ENCODE measurements at places on chromosomes 11 and 22.

- no peak for DNase-seq
Observed at GRCh38 chr11:86158704-86159580, 85.6 kb upstream of the EED start.

GRCh38 chr11:16774936-16775613 is 36.6 kb downstream of the C11orf58 start:
- no peak for DNase-seq

GRCh38 chr22:27947448-27947847 is 28.4 kb upstream of the PITPNB start:
- DNase-seq: no peak

DNA sequence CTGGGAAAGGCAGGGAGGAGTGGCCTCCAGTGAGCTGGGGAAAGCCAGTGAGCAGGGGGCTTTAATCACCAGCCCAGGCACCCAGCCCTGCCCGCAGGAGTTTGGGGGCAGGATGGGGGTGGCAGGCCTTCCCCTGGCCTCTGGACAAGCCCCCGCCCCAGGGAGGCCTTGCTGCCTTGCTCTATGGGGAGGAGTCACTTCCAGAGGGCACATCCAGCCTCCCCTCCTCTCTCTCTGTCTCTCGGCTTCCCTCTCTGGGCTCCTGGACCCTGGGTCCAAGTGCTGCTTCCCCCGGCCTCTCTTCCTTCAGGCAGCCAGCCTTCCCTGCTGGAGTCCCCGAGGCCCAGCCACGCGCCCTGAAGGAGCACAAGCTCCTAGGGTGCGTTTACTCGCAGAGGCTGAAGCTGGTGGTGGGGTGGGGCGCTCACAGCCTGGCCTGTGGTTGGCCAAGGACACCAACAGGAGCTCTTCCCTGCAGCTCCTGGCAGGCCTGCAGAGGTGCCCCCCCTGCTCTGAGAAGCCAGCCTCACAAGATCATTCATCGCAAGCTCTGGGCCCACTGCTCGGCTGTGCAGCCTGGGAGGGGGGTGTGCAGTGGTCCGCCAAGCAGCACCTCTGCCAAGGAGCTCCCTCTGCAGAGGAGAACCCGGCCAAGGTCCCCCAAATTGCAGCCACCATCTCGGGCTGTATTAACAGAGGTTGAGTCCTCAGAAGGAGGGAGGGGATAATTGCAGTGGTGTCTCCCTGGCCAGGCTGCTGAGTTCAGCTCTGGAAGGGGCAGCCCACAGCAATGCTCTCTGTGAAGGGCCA is 25.4 kb downstream of the OSBPL5 start:
- no peak for DNase-seq

GRCh38 chr22:45335854-45336522 is 26.3 kb downstream of the FAM118A start:
- DNase-seq: no peak

DNA sequence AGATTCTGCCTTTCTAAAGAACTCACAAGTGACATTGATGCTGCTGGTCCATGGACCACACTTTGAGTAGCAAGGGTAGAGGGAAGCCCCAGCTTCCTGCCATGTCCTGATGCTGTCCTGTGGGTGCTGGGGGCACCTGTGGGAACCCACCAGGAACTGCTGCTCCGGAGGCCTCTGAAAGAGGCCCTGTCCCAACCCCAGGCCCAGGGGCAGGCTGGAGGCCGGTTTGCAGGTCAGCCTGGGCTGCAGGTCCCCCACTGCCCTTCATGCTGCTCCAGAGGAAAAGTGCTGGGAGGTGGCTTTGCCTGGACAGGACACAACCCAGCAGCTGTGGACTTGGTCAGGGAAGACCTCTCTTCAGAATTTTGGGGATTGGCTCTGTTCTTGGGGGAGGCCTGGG is 44.8 kb upstream of the SLC22A12 start:
- DNase-seq: no peak

DNA sequence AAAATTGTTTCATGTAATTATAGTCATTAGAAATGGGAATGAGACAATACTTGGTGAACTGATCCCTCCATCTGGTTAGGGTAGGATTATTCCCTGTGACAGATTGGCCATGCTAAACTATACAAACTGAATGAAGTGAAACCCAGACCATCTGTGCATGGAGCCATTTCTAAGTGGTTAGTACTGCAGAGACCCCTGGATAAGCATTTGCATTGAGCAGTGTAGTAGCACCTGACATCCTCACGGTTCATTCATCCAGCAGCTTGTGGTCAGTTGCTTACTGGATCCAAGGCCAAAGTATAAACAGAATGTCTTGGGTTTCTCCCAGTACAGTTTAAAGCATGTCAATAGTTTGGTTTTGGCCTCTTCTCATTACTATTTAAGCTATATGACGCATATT is 93.8 kb upstream of the ARHGAP42 start:
- DNase-seq: no peak

DNA sequence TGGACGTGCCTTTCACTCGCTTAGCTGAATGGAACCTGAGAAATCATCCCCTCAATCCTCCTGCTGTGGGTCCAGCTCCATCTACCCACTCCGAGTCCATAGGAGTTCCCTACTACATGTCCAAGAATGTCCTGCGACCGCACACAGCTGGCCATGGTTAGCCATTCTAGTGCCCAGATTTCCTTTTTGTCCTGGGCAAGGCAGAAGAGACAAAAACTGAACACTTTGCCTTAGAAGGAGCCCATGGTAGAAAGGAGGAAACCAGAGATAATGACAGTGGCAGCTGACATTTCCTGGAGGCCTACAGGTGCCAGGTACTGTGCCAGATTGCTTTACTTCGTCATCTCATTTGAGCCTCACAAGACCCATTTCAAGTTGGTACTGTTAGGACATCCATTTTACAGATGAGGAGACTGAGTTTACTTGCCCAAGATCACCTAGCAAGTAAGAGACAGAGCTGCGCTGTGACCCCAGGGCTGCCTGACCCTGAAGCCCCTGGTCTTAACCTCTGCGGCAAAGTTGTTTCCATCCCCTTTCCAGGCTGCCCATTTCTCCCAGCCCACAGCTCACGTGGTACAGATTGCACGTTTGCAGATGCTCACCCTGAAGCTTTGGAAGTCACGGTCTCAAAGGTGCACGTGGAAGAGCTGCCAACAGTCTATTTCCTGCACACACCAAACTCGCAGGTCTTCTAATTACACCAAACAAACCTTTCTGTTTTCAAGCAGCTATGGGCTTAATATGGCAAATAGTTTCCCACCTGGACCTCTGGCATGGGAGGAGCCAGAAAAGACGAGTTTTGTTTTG is 112.7 kb downstream of the ZBTB16 start:
- no peak for DNase-seq

DNA sequence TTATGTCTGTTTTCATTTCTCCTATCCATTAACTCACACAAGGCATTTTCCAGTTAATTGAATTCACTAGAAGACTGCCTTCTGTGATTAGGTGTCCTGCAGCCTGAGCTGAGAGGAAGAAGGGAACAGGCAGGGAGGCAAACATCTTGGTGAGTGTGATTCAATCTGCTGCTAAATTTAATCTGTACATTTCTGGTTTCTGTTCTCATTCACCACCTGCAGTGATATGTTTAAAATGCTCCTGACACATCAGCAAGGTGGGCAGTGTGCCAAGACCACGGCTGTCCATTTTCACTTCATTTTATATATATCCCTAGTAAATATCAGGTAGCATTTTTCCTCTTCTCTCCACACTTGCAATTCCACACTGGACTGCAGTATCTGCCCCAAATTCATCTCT is 416.5 kb downstream of the TMEM135 start:
- no peak for DNase-seq

GRCh38 chr11:6545917-6546605 is 49.0 kb downstream of the DNHD1 start:
- DNase-seq: no peak

- DNase-seq: no peak
Observed at GRCh38 chr22:50085211-50085972, at the start of gene MLC1. TSS of gene MLC1 (minus strand) at chr22:50085426. CDS start at chr22:50084902, 524 bp downstream.

DNA sequence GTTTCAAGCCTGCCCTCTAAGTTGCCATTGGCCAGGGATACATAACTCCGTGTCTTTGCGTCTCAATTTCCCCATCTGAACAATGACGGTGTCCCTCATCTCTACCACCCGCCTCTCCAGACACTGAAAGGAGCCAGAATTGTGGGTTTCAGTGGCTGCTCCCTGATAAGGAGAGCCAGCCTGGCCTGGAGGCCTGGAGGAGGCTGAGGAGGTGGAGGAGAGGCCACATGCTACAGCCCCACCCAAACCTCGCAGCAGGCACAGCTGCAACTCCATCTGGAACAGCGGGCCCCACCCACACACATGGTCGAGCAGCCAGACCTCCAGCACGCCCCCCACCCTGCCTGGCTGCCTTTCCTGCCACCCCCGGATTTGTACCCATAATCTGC is 34.4 kb upstream of the CD82 start:
- DNase-seq: no peak

DNA sequence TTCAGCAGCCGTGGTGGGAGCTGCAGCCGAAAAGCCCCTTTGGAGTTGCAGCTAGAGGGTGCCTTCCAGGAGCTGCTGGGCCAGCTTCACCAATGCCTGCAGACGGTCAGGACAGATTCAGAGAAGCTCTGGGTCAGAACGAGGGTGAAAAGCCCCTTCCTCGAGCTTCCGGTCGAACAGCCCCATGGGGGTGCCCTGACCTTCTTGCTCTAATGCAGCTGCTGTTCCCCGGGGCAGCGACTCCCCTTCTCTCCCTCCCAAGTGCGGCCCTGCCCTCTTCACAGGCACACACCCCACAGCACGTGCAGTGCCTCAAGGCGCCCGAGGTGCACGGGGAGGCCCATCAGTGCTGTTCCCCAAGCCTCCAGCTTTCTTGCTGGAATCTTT is 9.6 kb upstream of the IFITM3 start:
- no peak for DNase-seq

DNA sequence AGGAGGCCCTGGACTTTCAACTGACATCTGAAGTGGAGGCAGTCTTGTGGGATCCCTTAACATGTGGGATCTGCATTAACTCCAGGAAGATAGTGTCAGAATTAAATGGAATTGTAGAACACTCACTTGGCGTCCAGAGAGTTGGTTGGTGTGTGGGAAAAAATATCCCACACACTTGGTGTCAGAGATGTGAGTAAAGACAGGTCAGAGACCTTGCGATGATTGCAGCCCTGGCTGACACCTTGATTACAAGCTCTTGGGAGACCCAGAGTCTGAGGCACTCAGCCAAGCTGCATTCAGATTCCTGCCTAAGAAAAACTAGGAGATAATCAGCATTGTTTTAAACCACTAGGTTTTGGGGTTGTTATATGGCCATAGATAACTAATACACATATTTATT is 7.2 kb upstream of the TPCN2 start:
- DNase-seq: no peak

DNA sequence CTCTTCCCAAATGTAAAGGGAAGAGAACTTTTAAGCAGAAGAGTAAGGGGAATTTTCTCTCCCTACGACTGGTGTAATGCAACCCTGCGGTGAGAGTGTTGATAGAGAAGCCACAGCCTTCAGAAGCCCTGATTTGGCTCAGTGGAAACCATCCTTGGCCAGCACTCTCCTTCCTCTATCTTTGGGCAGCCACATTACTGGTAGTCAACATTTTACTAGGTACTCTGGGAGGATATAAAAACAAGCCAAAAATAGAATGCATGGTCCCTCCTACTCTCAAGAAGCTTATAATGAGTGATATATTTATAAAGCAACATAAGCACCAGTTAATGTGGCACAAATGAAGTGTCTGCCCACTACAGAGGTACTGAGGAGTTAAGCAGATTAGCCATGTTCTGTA is 201.8 kb upstream of the NCAM1 start:
- DNase-seq: no peak

DNA sequence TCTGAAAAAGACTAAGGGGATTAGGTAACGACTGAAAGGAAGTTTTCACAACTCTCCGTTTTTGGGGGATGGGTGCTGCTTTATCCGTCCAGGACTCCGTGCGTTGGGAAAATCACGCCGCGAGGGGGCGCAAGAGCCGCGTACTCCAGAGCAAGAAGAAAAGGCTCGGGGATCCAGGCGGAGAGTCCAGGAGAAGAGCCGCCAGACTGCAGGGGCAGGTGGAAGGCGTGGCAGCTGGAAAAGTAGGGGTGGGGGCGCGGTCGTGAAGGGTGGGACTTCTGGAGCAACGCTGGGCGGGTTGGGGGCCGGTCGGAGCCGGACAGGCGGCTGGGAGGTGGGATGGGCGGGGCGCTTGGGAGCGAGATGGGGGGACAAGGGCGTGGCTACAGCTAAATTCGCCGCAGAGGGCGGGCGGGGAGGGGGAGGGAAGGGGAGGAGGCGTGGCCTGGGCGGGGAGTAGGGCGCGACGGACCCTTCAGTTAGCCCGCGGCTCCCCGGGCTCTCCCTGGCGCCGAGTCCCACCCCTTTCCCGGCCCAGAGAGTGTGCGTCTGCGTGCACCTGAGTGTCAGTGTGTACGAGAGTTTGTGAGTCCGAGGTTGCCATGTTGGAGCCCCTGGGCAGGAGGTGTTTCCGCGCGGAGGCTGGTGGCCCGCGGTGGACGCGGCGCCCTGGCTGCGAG is 613 bp upstream of the ARHGEF17 start:
- peak; percentile 94 for DNase-seq

DNA sequence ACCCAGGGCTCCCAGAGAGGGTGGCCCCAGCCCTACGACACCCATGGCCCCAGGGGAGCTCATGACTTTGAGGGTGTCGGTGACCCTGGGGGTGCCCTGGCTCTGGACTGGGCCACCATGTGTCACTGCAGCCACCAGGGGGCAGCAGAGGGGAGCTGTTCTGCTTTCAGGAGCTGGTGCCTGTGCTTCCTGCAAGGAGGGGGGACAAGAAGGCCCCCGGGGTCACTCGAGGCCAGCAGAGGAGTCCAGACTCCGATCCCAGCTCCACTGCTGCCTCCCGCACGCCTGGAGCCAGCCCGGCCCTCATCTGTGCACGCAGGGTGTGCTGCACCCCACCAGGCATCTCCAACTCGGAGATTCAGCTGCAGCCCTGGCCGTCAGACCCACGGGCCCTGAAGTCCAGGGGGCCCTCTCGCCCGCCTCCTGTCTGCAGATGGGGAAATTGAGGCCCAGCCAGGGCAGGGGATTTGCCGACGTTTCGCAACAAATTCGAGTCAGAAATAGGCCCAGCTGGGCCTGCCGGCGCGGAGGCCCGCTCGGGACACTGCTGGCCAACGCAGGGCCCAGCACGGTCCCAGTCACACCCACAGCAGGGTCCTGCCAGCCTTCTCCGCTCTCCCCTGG is 29.5 kb upstream of the WNT7B start:
- peak; percentile 90 for DNase-seq

DNA sequence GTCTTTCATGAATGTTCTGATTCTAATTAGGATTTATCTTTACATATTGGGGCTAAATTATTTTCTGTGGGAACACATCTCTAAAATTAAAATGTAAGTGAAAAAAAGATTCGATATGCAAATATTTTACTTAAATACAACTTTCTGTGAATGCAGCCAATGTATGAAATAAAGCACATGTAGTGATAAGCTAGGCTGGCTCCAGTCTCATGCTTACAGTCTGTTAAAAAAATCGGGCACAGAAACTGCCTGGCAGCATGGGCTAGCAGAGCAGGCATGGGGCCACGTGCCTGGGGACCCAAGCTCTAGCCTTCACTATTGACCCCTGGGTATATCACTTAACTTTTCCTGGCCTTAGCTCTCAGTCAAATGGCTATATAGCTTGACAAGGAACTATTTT is 46.5 kb downstream of the NELL1 start:
- no peak for DNase-seq

- no peak for DNase-seq
Observed at GRCh38 chr11:1719781-1720180, 22.8 kb downstream of the KRTAP5-6 start.

- no peak for DNase-seq
Observed at GRCh38 chr22:26835023-26835422, 177.6 kb downstream of the MIAT start.

GRCh38 chr11:8310743-8311298 is 47.1 kb upstream of the LMO1 start:
- DNase-seq: no peak
